ENCODE measurements at places on chromosomes 4 and X.

- DNase-seq, result no peak
Measured at GRCh38 chr4:158032733-158033415, 140.0 kb downstream of the GASK1B start.

DNA sequence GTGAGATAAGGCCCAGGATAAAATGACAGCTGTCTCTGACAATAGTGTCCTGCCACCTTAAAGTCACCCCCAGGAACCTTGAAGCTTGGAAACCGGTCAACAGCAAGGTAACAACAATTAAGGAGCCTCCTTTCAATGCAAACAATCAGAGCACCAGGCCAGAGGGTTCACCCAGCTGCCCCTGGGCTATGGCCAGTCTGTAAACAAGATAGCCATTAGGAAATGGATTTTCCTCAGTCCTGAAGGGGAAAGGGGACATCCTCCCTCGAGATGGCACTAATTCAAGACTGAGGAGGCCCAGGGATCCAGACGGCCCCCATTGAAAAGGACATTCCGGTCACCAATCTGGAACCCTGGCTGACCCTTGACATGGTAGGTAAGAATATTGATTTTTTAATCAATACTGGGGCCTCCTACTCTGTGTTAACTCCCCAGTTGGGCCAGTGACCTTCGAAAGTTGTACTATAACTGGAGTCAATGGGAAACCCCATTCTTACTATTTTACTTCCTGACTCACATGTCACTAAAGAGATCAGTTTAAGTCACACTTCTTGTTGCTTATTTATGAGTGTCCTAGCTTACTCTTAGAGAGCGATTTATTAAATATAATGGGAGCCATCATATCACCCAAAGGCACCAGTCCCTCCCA is 61.7 kb upstream of the CT45A1 start:
- DNase-seq, result no peak

GRCh38 chr4:57866468-57867171 is 756.4 kb upstream of the IGFBP7 start:
- DNase-seq, result no peak

GRCh38 chrX:131746491-131746968 is 202.7 kb downstream of the OR13H1 start:
- DNase-seq, result peak; percentile 63

DNA sequence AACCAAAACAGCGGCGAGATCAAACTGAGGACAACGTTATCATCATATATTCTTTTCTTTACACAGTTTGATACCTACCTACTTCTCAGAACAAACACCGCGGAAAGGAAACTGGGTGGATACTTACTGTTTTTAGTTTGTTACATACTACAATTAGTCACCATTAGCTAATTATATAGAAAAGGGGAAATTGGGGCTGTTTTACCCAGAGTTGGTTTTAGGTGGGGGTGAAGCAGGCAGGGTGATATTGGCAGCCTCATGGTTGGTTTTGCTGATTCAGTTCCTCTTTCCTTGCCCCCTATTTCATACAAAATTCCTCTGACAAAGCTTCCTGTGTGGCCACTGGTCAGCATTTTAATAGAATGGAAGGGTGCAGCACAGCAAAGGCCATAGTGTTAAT is 77.8 kb downstream of the SORBS2 start:
- no peak for DNase-seq

GRCh38 chrX:23756165-23756564 is 13.1 kb upstream of the ACOT9 start:
- peak; percentile 17 for DNase-seq

DNA sequence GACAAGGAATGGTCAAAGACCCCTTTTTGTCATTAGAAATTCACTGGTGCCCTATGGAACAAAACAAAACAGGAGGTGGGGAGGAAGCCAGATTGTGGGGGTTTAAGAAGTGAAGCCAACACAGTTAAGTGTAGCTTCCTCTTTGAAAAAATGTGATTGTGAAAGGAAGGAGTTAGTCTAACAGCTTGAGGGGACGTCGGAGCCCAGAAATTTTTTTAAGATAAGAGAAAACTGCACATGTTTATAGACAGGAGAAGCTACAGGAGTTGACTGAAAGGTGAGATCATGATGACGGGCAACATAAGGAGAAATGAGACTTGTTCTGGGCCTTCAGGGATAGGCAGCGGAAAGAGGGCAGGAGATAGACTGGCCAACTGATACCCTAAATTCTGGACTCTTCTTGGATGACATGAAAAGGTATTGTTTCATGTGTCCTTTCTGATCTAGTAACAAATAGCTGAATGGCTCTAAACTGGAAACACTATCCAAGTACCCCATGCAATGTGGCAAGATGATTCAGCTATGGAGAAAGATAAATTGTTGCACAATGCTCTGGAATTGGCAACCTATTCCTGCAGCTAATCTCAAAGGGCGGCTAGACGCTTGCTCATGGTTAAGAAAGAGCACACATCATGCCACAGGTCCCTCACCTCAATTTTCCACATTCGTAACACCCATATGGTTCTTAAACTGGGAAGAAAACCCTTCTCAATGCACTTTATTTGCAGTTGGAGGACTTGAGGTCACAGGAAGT is 3.7 kb upstream of the HDAC8 start:
- DNase-seq, result no peak

DNA sequence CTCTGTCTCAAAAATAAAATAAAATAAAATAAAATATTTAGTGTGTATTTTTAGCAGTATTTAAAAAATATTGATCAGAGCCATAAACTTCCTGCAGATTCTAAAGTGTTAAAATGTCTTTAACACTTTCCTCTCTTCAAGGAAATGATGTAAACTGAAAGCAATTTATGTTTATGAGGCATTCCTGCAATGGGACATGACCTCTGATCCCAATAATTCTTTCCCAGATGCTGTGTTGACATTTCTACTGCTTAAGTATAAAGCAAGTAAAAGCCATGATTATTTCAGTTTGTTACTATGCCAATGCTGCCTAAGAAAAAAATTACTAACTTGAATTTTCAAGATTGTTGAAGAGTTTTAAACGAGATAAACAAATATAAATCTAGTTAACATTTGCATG is 29.0 kb downstream of the COQ2 start:
- DNase-seq, result no peak

DNA sequence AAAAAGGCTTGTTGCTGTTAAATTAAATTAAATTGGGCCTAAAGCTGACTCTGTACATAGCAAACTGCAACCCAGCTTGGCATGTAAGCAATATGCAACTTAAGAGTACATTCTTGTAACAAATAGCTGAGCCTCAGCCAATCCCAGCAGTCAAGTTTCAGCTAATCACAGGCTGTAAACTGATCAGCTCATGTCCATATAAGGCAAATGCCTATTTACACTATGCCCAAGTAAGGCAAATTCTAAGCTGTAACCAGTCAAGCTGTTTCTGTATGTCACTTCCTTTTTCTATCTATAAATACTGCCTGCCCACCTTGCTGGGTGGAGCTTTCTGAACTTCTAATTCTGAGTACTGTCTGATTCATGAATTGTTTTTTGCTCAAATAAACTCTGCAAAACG is 429.1 kb upstream of the FTHL17 start:
- DNase-seq, result no peak

DNA sequence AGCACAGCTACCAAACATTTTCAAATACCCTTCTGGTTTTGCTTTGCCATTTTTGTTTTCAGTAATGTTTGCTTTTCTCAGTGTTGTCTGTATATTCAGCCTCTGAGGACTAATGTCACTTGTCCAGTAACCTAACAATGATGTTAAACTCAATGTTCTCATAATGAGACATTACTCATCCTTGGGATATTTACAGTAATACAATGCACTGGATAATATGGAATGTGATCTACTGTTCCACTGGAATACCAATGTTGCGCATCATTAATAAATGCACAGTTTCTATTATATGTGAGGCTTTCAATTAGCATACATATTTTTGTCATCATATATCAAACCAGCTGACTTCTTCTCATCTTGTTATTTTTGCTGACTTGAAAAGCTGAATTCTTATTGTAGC is 259.1 kb downstream of the SH2D1A start:
- no peak for DNase-seq

DNA sequence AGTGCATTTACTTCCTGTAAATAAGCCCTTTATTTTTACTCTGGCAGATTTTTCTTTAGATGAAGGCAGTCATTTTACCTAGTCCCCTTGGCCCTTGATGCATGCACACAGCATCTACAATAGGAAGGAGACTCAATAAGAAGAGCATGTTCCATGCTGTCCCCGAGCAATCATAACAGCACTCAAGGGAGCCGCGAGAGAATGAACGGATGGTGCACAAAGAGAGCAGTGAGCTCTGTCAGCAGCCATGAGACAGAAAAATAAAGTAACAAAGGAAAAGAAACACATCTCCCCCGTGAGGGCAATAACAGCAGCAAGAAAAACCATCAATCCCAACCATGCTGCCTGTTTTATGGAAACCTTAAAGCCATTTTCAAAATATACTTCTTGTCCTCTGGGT is 11.9 kb downstream of the SMIM31 start:
- DNase-seq, result no peak

- no peak for DNase-seq
Measured at GRCh38 chr4:181745933-181746625, 497.1 kb upstream of the TENM3 start.

DNA sequence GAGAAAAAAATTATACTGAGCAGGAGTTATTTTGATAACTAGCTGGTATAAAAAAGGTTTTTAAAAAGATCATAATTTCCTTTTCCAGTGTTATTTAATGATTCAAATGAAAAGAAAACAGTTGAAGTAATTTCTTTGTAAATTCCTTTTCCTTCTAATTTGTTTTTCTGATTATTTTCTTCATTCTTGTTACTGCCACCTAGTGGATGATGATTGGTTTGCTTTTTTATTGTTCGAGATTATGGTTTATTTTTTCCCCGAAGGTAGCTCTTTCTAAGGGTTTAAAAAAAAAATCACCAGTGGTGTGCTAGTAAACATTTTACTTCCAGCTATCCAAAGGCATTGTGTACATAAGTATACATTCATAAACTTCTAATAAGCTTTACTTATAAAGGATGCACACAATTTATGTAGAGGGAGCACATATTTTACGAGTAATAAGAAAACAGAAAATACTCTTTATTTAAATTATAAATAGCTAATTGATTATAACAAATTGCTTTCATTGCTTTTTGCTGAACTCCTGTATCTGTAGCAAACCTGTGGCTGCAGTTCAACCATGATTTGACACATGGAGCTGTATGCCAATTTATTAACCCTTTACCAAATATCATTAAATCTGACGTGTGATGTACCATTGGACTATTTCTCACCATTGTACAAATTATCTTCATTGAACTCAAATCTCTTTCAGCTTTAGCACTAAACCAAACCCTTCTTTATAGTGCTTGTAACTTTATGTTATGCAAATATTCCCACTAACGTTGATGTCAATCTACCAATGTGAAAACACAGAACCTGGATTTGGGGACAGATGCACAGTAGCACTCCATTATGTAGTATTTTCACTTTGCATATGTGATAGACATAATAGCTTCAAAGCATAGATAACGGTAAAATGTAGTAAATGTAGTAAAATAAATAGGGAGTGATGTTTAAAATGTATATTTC is 97.8 kb upstream of the ANK2 start:
- DNase-seq, result no peak

- no peak for DNase-seq
Measured at GRCh38 chrX:2782171-2782570, 30.3 kb downstream of the XG start.

DNA sequence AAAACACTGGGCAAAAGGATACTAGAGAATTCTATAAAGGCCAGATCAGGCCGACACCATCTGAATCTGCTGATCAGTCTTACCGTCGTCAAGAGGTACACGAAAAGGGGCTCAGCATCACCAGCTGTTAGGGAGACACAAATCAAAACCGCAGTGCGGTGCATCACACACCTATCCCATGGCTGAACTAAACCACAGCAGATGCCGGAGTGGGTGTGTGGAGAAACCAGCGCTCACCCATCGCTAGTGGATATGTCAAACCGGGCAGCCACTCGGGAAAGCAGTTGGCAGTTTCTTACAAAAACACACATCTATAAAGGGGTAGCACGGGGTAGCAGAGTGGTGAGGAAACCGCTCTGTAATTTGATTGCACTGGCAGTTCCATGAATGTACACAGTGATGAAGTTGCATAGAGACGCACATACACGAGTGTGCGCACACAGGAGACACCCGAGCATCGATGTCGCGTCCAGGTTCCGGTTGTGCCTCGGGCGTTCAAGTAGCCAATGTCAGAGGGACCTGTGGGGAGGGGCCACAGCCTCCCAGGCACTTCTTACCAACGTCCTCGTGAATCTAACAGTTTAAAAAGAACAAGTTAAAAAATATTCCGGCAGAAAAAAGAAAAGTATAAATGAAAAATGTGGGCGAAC is 23.1 kb upstream of the CCNQ start:
- no peak for DNase-seq

GRCh38 chr4:95272036-95272435 is 276.7 kb downstream of the UNC5C start:
- no peak for DNase-seq

GRCh38 chrX:95063554-95063953 is 1389.5 kb downstream of the FAM133A start:
- no peak for DNase-seq

DNA sequence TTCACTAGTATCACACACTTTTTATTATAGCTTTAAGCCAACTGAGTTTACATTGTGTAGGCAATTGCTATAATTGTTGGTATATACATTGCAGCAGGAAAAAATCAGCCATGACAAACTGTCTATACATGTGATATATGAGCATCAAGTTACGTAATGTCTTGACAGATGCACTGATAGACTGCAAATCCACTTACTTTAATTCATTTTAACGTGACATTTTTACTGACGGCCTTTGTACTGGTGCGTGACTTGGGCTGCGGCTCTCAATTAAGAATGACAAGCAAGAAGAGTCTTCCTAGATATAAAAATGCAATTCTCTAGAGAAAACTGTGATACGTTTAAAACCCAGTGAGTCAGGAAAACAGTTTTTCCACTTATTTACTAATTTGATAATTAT is 143.8 kb downstream of the ACTRT1 start:
- DNase-seq, result no peak

DNA sequence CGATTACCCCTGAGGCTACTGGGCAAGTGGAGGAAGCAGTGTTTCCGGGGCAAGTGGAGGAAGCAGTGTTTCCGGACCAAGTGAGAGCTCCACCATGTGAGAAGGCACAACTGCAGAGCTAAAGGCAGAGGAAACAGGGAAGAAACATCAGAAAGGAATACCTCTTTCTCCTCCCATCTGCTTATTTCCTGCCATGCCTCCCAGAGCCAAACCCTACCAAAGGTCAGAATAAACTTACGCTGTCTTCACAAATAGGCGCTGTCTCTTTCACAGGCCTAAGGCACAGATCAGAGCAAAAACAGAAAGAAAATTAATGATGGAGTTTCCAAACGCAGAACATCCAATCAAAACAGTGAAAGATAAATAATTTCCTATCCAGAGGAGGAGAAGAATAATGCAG is 153.0 kb downstream of the ATOH1 start:
- DNase-seq, result no peak

DNA sequence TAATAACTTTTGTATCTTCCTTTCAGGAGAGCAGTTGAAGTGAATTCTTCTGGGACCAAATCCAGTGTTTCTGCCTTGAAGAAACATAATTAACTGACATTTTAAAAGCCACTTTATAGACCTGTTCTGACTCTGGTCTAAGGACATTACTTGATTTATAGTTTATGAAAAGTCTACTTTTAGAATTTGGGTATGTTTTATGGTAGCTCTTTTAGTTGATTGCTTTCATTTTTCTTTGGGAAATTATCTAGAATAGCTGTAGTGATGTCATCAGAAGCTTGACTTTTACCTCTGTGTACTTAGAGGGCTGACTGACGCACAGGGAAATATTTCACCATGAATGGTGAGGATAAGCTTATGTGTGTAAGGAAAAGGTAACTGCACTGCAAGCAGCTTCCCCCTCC is 131.8 kb upstream of the LIMCH1 start:
- DNase-seq, result no peak

GRCh38 chrX:120305531-120306141 is 5.6 kb downstream of the TMEM255A start:
- DNase-seq, result no peak
